Heart right ventricle (tissue), 16 donors: ENCODE measurements at places on chromosomes 3 and 15. TPM values are rescaled to one million over a fixed set of nuclear protein-coding genes. Genes with fewer than 3 reads are reported as not detected.

DNA sequence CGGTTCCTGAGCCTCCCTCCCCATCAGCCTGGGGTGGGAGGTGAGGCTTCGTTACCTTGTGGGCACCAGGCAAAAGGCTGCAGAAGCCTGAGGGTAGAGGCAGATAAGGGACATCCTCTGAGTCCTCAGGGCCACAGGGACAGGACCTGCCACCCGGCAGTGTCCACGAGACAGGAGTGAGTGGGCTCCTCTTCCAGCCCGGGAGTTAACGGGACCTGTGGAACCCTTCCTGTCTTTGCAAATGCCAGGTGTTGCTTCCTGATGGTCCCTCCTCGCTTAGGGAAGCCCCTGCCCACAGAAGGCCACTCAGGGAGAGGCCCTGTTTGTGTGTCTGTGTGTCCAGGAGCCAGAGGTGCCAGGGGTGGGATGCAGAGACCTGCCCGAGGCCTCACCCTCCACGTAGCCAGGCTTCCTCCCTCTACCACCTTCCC is 111.1 kb upstream of the ALDH1A3 start:
- H3K4me3 ChIP-seq, result no peak overlapping the region
- H3K27me3 ChIP-seq, result peaks cover 4% of the 10 kb centered on the region
- H3K4me1 ChIP-seq, result no peaks in the 10 kb centered on the region
- no peak for DNase-seq
- H3K27ac ChIP-seq, result no peak overlapping the region
- H3K36me3 ChIP-seq, result no peaks in the 10 kb centered on the region

GRCh38 chr3:24521420-24522145 is 26.9 kb upstream of the THRB start:
- H3K27me3 ChIP-seq, result no peaks in the 10 kb centered on the region
- peak; percentile 80 for DNase-seq
- H3K36me3 ChIP-seq, result no peaks in the 10 kb centered on the region
- peak overlapping the region; percentile 86 for H3K27ac ChIP-seq
- H3K4me1 ChIP-seq, result peaks cover 6% of the 10 kb centered on the region

DNA sequence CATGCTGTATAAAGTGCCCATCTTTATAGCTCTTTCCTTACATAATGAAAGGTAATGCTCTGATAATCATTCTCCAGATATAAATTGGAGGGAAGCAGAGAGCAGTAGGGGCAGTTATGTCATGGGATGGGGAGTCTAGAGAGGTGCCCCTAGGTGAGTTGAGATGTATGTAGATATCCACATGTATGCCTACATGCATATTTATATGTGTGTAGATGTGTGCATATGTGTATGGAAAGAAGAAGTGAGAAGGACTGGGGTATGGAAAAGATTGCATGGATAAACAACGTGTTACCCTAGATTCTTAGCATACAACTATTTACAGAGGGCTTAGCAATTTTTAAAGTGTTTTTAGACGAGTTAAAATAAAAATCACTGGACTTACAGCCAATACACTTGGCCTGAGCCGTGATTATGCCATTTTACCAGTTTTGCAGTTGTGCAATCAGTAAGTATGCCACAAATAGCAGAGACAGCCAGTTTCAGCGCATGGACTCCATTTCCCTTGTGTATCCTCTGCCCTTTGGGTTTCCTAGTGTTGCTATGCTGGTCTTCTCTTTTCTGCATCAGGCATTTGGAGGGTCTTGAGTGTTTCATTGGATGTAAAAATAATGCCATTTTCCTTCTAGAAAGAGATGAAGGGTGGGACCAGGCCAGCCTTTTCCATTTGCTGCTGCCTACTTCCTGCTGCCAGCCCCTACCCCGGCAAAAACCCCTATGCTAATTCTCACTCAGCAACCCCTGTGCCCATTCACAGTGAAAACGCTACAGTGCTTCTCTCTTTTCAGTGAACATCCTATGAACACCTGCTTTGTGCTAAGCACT is 199.4 kb upstream of the NR2E3 start:
- H3K4me1 ChIP-seq, result peaks cover 11% of the 10 kb centered on the region
- DNase-seq, result no peak
- H3K4me3 ChIP-seq, result no peak overlapping the region
- H3K27ac ChIP-seq, result no peak overlapping the region
- H3K36me3 ChIP-seq, result no peaks in the 10 kb centered on the region
- no peaks in the 10 kb centered on the region for H3K27me3 ChIP-seq

DNA sequence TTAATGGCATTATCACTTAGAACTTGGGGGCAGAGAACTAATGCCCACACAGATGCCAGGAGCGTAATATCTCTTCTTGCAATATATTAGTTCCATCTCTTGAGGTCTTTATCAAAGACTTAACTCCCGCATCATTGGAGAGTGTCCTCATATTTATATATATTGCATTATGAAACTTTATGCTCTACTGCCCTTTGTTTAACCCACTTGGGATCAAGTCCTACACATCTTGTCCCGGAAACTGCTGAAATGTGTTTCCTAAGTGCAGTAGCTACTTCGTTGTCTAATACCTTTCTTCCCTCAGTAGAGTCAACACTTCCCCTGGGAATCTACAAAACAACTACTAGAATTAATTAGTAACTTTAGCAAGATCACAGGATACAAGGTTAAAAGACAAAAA is 1029.2 kb downstream of the OTOL1 start:
- H3K27ac ChIP-seq, result no peak overlapping the region
- H3K4me1 ChIP-seq, result no peaks in the 10 kb centered on the region
- H3K36me3 ChIP-seq, result no peaks in the 10 kb centered on the region

- H3K27me3 ChIP-seq, result peaks cover 44% of the 10 kb centered on the region
- no peaks in the 10 kb centered on the region for H3K4me1 ChIP-seq
- H3K27ac ChIP-seq, result no peak overlapping the region
- H3K36me3 ChIP-seq, result no peaks in the 10 kb centered on the region
- no peak overlapping the region for H3K4me3 ChIP-seq
Measured at GRCh38 chr15:85854345-85855097, 59.8 kb upstream of the KLHL25 start.

DNA sequence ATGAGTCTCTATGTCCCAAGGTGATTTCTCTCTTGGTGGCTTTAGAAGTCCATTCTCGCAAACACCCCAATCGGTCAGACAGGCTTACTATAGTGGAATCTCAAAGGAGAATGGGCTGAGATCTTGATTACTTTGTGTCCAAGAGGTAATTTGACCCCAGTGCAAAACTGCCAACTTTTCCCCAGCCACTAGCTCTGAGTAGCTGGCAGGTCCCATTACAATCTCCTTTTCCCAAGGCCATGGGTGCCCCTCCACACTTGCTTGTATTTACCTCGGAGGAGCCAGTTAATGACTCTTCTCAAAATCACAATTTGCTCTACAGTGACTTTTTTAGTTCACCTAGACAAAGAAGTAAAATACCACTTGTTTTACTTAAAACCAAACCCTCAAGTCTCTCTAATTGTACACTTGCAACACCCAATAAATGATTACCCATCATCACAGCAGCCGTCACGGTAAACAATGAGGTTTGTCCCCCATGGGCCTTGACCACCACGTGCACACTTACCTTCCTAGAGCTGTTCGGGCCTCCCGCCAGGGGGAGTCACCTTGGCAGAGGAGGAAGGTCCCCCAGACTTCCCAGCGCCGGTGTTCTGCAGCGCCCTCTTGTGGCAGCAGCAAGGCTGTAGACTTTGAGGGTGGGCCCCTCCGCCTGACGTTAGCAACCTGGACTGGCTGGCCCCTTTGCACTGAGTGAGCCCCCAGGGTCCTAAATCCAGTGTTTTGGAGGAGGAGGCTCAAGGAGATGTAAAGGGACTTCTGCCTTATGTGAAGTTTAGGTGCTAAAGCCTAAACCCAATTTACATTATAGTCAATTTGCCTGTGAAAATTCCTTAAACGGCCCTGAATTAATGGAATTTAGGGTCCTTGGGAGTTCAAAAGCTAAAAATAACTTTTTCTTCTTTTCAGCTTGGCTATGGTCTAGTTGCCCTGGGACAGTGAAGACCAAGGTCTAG is 18.7 kb upstream of the HDAC11 start:
- peaks cover 7% of the 10 kb centered on the region for H3K4me1 ChIP-seq
- no peaks in the 10 kb centered on the region for H3K36me3 ChIP-seq
- H3K4me3 ChIP-seq, result no peak overlapping the region
- peak; percentile 50 for DNase-seq

DNA sequence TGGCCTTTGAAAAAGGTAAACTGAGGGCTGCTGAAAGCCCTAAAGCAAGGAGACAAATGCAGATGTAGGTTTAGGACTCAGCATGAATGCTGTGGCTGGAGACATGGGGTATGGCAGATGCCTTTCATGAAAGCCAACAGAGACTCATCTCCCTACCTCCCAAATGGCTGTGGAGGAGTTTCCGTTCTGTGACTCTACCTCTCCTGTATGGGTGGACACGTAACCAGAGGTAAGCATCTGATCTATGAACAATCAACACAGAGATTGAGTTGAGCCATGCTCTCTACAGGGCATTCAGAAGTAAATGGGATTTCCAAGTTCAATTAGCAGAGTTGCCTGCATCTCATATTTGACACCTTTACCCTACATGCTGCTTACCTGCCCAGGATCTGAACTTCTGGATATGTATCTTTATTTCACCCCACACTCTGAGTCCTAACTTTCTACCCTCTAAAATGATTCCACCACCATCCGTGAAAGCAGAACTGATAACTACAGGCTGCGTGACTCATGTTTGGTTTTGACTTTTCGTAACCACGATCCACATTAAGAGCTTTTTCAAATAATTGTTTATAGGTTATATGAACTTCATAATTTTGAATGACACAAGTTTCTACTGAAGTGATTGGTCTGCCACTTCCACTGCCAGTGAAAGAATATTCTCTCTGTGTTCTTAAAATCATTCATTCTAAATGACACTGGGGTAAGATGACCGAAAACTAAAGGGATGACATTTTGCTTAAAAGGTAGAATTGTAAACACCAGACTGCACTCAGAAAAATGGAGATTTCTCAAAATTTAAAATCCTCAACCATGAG is 1058.7 kb downstream of the FHIT start:
- no peak overlapping the region for H3K4me3 ChIP-seq
- H3K27me3 ChIP-seq, result no peaks in the 10 kb centered on the region
- no peak for DNase-seq
- H3K4me1 ChIP-seq, result no peaks in the 10 kb centered on the region

- H3K36me3 ChIP-seq, result no peaks in the 10 kb centered on the region
- peaks cover 62% of the 10 kb centered on the region for H3K27me3 ChIP-seq
- no peak overlapping the region for H3K27ac ChIP-seq
- H3K4me3 ChIP-seq, result no peak overlapping the region
- DNase-seq, result no peak
- H3K4me1 ChIP-seq, result no peaks in the 10 kb centered on the region
Measured at GRCh38 chr15:89444241-89445225, 51.9 kb downstream of the RHCG start.

DNA sequence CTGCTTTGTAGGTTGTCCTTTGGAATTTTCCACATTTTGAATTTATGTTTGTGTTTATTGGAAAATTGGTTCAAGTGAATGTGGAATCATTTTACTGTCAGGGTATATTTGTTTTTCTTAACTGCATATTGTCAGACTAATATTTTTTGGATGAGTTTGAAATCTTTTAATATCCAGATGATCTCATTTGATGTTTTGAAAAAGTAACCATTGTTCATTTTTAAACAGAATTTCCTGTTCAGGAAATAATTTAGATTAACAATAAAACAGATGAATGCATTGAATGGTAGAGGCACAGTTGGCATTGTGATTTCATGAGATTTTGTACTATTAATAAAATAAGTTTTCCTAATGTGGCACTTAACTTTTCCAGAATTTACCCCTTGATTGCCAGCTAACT is 15.5 kb downstream of the TRAK1 start:
- H3K36me3 ChIP-seq, result no peaks in the 10 kb centered on the region
- peaks cover 15% of the 10 kb centered on the region for H3K4me1 ChIP-seq
- no peaks in the 10 kb centered on the region for H3K27me3 ChIP-seq
- peak overlapping the region; percentile 56 for H3K27ac ChIP-seq
- no peak for DNase-seq
- H3K4me3 ChIP-seq, result no peak overlapping the region

- DNase-seq, result no peak
- no peaks in the 10 kb centered on the region for H3K36me3 ChIP-seq
- no peak overlapping the region for H3K4me3 ChIP-seq
- H3K4me1 ChIP-seq, result no peaks in the 10 kb centered on the region
- no peaks in the 10 kb centered on the region for H3K27me3 ChIP-seq
Measured at GRCh38 chr3:121956363-121956762, 62.2 kb downstream of the SLC15A2 start.

DNA sequence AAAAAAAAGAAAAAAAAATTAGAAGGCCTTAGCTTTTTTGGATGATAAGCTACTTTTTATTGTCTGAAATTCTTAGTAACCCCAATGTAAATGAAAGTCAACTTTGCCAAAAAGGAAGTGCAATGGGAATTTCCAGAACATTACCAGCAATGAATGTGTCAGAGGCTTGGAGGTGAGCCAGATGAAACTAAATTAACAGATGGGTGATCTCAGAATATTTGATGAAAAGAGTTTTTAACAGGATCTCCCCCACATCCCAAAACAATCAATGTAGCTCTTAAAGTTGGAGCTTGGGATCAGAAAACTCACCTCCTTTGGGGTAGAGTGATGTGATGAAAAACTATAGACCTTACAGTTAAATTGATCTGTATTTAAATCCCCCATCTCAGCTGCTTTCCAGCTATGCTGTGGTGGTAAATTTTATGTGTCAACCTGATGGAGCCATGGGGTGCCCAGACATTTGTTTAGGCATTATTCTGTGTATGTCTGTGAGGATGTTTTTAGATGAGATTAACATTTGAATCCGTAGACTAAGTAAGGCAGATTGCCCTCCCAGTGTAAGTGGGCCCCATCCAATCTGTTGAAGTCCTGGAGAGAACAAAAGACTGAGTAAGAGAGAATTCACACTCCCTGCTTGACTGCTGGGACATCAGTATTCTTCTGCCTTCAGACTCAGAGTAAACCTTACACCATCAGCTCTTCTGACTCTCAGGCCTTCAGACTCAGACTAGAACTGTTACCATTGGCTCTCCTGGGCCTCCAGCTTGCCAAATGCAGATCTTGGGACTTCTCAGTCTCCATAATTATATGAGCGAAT is 84.3 kb upstream of the TNFSF10 start:
- H3K4me1 ChIP-seq, result peaks cover 16% of the 10 kb centered on the region
- H3K36me3 ChIP-seq, result no peaks in the 10 kb centered on the region
- no peak overlapping the region for H3K4me3 ChIP-seq
- no peaks in the 10 kb centered on the region for H3K27me3 ChIP-seq

Gene SCAMP5
- 6.6 TPM for total RNA-seq

Gene ISLR2
- 1.9 TPM for total RNA-seq

Gene C2CD4A
- not detected for total RNA-seq

Gene FBXO40
- total RNA-seq, result 99.3 TPM

Gene SEMA6D
- total RNA-seq, result 20.1 TPM

Gene POLG
- 31.1 TPM for total RNA-seq

Gene TBC1D2B
- total RNA-seq, result 9.5 TPM

Gene SACM1L
- 22.9 TPM for total RNA-seq

Gene P2RY14
- total RNA-seq, result 1.8 TPM

Gene CEMIP
- total RNA-seq, result 0.05 TPM

Gene ERICH6
- not detected for total RNA-seq
